Fibroblast of skin of back (primary cell): ENCODE measurements at places on chromosomes 6 and 20.

DNA sequence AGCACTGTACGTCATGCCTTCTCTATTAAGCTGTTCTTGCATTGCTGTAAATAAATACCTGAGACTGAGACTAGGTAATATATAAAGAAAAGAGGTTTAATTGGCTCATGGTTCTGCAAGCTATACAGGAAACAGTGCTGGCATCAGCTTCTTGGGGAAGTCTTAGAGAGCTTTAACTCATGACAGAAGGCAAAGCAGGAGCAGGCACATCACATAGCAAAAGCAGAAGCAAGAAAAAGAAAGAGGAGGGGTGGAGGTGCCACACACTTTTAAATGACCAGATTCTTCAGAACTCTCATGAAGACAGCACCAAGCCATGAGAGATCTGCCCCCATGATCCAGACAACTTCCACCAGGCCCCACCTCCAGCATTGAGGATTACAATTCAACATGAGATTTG is 30.1 kb downstream of the CYB5R4 start:
- DNase-seq: no peak

GRCh38 chr6:150195996-150196417 is 53.2 kb downstream of the PPP1R14C start:
- DNase-seq: no peak

GRCh38 chr6:150603176-150603575 is 3.5 kb downstream of the PLEKHG1 start:
- DNase-seq: no peak

- DNase-seq: peak; percentile 13
Measured at GRCh38 chr6:75488033-75488432, 5.6 kb downstream of the FILIP1 start.
